ENCODE measurements at places on chromosomes 7 and 10. TPM values are rescaled to one million over a fixed set of nuclear protein-coding genes. Genes with fewer than 3 reads are reported as not detected.

EPO gene
- total RNA-seq, result not detected

ZNF804B gene
- not detected for total RNA-seq

MOGAT3 gene
- not detected for total RNA-seq

AIFM2 gene
- total RNA-seq, result 19.1 TPM

HUS1 gene
- 33.9 TPM for total RNA-seq

STEAP4 gene
- total RNA-seq, result 71.9 TPM

RPEL1 gene
- not detected for total RNA-seq

GALNT17 gene
- 10.8 TPM for total RNA-seq

Measured in lung (tissue), 17 donors.